ENCODE measurements at places on chromosomes 3 and 15.

DNA sequence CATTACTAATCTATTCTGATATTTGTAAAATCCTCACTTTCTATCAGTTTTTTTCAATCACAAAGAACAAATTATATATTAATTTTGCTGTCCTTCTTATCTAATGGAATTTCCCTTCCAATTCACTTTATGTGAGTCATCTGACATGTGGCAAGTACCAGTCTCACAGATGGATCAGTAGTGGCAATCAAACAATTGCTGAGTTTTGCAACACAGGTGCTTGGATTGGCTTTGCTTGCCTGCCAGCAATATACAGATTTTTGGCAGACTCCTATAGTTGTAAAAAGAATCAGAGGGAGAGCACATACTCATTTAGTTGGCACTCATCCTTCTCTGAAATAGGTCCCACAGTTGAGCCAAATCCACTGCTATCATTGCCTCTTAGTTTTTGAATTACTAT, 83.7 kb downstream of the BCHE start:
- DNase-seq: no peak

DNA sequence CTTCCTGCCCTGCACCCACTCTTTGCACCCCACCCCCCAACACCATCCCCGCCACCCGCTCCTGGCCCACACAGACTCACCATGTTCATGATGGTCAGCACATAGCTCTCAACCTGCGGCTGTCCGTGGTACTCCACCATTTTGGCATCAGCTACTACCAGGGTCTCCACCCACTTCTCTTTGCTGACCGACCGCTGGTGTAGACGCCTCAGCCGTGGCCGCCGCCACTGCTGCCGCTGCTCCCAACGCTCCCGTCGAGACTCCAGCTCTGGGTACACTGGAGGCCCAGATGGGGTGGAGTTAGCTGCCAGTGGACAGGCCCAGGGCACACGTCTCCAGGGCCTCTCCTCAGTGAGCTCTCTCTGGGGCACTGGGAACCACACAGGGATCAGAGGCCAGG, 14.8 kb downstream of the ADAMTS7 start:
- DNase-seq: no peak

GRCh38 chr3:104102386-104102785, 1264.3 kb upstream of the ALCAM start:
- DNase-seq: peak; percentile 38

GRCh38 chr15:39100106-39100660, 480.7 kb upstream of the THBS1 start:
- peak; percentile 29 for DNase-seq

- DNase-seq: no peak
Observed at GRCh38 chr15:83610901-83611685, 42.8 kb upstream of the ADAMTSL3 start.

DNA sequence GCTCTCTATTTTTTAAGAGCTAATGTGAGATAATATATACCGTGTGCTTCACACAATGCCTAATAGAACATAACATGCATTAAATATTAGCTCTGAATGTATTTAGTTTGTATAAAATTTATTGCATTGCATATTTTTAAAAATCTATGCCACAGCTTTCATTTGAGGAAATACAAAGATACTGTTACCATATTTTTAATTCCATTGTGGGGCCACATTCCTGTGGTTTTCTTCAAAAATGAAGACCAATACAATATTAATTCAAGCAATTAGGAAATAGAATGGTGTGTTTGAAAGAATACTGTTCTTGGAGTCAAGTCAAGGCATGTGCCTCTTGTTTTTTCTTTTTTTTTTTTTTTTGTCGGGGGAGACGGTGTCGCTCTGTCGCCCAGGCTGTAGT, 95.4 kb upstream of the CADPS start:
- no peak for DNase-seq

DNA sequence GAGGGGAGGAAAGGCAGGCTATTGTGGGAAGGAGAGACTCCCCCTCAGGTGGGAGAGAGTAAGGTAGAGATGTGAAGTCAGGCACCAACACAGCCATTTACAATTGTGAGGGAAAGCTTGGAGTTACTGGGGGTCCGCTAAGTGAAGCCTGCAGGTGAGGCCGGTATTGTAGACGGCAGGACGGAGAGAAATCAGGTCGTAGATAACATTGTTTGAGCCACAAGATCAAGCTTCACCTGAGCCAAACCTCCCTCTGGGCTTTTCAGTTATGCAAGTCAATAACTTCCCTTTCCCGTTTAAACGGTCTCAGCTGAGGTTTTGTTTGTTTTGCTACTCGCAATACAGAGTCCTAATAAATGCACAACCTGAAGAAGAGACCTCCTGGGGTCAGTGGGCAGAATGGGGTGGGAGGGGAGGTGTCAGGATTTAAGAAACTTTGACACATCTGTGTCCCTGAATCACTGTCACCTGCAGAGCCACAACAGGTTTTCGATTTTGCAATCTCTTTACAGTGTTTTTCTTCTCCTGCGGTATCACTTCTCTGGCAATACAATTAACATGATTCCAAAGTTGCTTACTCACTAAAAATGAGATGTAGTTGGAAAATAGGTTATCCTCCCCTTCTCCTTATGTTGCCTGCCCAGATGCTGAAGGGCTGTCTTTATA, 72.0 kb upstream of the GLCE start:
- no peak for DNase-seq

- DNase-seq: no peak
Observed at GRCh38 chr3:124373524-124373923, 356.7 kb upstream of the UMPS start.

- no peak for DNase-seq
Observed at GRCh38 chr15:84594617-84595290, 6.1 kb upstream of the ZSCAN2 start.

All from fibroblast of skin of left quadriceps (primary cell).